Left lung (tissue), 14 donors: ENCODE measurements at places on chromosomes 4 and X. TPM values are rescaled to one million over a fixed set of nuclear protein-coding genes. Genes with fewer than 3 reads are reported as not detected.

GRCh38 chr4:54683616-54684346, 26.0 kb downstream of the KIT start:
- DNase-seq: no peak

- DNase-seq: no peak
Measured at GRCh38 chr4:77015390-77015789, 60.4 kb downstream of the CCNI start.

DNA sequence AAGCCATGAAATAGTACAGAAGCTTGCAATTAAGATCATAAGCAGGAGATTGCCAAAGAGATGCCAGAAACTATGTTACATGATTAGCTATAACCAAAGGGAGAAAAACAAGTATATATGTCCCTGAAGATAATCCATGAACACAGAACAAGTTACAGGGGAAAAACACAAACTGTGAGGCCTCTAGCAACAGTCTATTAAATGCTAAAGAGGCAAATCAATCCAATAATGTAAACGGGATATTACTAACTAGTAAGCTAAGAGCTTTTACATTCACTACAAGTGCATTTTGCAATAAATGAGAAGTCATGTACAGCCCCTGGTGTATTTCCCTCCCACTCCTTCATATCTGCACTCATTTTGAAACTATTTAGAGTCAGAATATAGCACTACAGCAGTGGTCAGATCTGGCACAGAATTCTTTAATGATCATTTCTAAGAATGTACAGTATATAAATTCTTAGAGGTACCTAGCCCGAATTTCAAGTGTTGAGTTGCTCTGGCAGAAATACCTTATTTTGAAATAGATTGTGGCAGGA, 449.8 kb upstream of the SMIM31 start:
- DNase-seq: peak; percentile 32

- DNase-seq: peak; percentile 11
Measured at GRCh38 chr4:8832113-8832915, 39.3 kb downstream of the HMX1 start.

Gene CLDN22
- total RNA-seq: not detected

Gene TIGD4
- 0.38 TPM for total RNA-seq

GRCh38 chrX:63664741-63665140, 120.3 kb downstream of the ARHGEF9 start:
- no peak for DNase-seq

DNA sequence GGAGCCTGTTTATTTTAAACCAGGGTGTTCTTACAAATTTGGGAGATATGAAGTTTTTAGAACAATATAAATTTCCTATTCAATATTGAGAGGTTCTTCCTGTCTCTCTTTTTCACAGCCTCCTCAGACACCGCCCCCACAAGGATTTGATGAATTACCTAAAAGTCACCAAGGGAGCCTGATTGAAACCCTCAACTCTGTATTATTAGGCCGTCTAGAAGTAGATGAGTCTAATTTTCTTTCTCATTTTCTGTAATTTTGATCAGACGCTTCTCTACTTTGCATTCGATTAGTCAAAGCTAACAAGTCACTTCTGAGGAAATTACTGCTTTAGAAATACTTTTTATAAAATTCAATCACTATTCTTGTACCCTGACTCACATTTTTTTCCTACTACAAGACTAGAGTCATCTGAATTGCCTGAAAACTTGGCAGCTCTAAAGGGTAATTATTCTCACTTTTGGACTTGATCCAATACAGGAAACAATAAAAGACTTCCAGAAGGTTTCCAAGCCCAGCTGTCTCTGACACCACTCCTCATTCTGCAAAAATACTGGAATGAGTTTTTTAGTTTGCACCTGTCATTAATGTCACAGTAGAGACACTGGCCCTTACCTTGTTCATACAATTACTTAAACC, 111.2 kb downstream of the ELOVL6 start:
- no peak for DNase-seq

GRCh38 chr4:70833675-70834074, 6.0 kb downstream of the GRSF1 start:
- DNase-seq: no peak

GRCh38 chr4:94711635-94712034, 46.1 kb upstream of the BMPR1B start:
- DNase-seq: no peak

Gene ZDHHC9
- 85.8 TPM for total RNA-seq

DNA sequence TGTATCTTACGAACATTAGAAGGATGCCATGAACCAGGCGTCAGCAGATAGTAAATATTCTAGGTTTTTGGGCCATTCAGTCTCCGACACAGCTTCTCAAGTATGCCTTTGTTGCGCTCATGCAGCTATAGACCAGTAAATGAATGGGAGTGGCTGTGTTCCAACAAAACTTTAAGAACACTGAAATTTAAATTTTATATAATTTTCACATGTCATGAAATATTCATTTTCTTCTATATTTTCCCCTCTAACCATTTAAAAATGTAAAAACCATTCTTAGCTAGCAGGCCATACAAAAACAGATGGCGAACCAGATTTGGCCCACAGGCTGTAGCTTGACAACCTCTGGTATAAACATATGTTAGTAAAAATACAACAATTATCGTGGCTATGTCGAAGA, 151.8 kb upstream of the KIT start:
- no peak for DNase-seq

DNA sequence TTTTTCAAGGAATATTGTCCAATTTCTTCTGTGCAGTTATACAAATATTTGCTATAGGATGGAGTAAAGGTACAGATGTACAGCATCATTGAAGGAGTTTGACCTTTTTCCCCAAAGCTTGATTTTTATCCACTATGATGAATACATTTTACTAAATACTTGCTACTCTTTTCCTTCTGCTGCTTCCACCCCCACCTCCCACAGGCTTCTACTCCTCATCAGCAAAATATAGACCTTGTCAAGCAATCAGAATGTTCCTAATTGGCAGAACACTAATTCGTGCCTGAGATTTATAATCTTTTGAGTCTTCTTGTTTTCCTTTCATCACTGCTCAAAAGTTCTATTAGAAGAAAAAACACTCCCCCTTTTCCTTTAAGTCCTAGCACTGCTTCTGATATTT, 3.8 kb upstream of the THAP9 start:
- DNase-seq: no peak

GRCh38 chr4:168551211-168551610, 54.4 kb downstream of the PALLD start:
- DNase-seq: no peak

DNA sequence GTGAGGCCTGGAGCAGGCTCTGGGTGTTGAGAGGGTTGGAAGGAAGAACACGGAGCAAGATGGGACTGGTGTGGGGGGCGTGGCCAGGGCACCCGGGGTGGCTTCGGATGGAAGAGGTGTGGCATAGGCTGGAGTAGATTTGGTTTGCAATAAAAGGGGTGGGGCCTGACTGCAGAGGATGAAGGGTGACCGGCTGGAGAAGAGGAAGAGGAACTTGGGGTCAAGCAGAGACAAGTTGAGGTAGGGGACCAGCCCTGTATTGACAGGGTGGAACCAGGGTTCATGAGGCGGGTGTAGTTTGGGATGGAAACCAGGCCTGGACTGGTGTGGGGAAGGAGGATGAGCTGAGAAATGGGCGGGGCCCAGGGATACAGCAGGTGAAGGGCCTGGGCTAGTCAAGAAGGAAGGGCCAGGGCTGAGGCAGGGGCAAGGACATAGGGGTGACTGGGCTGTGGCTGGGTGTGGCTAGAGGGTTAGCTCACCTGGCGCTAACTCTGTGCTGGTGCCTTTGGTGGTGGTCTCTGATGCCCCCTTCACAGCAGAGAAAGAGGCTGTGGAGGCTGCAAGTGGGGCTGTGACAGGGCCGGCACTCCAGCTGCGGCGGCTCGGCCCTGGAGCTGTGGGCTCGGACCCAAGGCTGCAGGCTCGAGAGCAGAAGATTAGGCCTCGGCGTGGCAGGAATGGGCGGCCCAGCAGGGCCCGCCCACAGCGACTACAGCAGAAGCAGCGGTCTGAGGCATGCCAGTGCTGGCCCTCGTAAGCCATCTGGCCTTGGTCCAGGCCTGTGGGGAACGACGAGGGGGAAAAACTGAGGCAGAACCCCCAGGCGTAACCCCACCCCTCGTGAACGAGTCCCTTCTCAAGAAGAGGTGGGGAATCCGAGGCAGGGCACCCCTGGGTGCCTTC, 5.0 kb downstream of the PLP2 start:
- DNase-seq: no peak

DNA sequence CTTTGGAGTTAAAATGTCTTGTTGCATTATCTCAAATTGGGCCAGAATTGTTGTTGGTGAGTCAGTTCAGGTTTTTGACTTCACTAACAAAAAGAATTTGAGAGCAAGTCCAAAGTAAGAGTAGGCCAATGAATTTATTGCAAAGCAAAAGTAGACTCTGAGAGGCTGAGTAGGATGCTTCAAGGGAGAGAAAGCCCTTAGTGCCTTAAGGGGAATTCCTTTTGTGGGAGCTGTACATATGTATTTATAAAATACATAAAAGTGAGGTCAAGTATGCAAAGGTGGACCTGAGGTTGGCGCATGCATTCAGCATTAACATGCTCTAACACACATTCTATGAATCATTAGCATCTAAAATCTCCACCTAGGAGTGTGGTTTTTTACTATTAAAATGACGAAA, 565.4 kb downstream of the GRXCR1 start:
- DNase-seq: no peak

DNA sequence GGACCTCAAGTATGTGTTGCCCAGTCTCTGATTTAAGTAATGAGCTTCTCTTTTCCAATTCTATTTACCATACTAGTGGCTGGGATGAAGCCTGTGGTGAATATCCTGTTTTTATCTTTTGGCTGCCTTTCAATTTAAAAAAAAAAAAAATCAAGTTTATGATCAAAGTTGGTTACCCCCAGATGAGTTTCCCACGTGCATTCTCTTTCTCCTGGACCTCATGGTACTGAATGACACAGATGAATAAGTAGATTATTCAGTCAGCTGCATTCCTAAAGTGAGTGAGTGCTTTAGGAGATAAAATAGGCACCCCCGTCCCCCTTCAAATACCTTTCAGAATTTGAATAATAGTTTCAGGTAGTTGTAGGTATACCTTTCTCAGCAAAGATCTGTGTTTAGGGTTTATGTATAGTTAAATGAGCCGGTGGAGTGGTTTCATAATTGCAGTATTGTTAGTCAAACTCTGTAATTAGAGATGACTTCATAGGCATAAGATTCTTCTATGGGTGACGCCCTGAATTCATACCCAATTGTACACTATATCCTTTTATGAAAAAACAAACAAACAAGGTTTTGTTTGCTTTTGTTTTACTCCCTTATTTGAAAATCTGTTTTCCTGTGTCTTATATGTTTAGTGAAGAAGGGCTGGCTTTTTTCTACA, 41.9 kb downstream of the PLS3 start:
- DNase-seq: no peak

- DNase-seq: no peak
Measured at GRCh38 chr4:6318206-6318605, 48.6 kb downstream of the WFS1 start.

Gene PPP1R2C
- total RNA-seq: not detected

GRCh38 chrX:121308276-121308805, 260.9 kb downstream of the GLUD2 start:
- peak; percentile 29 for DNase-seq

GRCh38 chrX:4315891-4316290, 602.4 kb upstream of the PRKX start:
- DNase-seq: no peak

GRCh38 chr4:53101191-53101581, 239.1 kb downstream of the RASL11B start:
- no peak for DNase-seq

Gene KLF8
- 10.9 TPM for total RNA-seq

- no peak for DNase-seq
Measured at GRCh38 chr4:114813961-114814360, 215.4 kb downstream of the UGT8 start.

DNA sequence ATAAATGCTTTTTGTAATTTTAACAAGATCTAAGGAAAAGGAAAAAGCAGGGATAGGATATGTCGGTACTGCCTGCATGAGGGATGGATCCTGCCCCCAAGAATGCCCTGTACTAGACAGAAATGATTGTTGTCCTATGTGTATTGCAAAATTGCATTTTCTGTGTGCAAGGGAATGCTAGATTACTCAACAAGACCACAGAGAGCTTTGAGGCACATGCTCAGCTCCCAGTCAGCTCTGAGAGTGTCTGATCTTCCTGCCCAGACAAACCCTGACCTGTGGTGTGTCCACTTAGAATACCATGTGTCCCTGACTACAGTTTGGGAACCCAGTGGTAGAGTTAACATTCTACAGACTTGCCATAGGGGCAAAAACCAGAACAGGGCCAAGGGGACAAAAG, 129.2 kb upstream of the PAK3 start:
- no peak for DNase-seq

Gene SPANXC
- not detected for total RNA-seq

- no peak for DNase-seq
Measured at GRCh38 chrX:107935664-107936433, 46.3 kb downstream of the TEX13B start.

Gene BEX4
- total RNA-seq: 28.8 TPM

Gene FREM3
- not detected for total RNA-seq

DNA sequence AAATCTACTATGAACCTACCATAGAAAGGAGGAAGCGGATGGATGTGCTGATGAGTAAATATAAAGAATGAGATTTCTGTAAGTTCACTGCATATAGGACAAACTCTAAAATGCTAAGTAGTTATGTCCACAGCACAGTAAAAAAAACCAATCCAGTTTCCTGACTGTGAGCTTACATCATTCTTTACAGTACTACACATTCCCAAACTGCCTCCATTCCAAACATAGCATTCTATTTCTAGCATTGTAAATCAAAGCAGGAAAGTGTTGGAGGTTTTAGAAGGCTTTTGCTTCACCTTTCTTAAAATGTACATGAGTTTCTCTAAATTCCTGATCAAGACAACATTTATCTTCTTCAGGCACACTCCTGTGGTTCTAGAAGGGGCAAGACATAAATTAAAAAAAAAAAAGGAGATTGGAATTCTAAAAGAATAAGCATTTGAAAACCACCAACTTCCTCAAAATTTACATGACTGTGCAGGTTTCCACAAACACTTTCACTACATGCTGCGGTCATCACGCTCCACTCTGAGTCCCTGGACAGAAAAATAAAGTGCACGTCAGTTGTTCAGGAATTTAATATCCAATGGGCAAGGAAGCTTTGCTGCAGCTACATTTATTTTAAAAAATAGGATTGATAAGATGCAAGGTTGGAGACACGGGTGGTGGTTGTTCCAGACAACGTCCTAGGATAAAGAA, 297.6 kb upstream of the STS start:
- DNase-seq: no peak

DNA sequence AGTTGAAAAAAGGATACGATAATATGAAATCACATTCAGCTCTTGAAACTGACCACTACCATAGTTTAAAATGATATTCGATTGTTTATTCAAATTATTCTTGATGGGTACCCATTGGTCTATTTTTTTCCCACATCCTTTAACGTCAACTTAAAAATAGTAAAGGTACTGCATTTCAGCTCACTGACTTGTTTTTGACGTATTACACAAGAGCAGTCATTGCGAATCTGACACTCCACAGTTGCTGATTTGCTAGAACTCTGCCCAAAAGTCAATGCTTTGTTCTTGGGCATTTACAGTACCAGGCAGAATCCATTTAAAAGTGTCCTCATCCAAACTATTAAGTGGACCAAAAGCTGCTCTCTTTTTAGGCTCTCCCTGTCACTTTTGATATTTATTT, 1.2 kb upstream of the PDS5A start:
- no peak for DNase-seq

GRCh38 chrX:6175914-6176313, 52.8 kb downstream of the NLGN4X start:
- no peak for DNase-seq
